Lung (tissue), 17 donors: ENCODE measurements at places on chromosomes 13 and 19. TPM values are rescaled to one million over a fixed set of nuclear protein-coding genes. Genes with fewer than 3 reads are reported as not detected.

DNA sequence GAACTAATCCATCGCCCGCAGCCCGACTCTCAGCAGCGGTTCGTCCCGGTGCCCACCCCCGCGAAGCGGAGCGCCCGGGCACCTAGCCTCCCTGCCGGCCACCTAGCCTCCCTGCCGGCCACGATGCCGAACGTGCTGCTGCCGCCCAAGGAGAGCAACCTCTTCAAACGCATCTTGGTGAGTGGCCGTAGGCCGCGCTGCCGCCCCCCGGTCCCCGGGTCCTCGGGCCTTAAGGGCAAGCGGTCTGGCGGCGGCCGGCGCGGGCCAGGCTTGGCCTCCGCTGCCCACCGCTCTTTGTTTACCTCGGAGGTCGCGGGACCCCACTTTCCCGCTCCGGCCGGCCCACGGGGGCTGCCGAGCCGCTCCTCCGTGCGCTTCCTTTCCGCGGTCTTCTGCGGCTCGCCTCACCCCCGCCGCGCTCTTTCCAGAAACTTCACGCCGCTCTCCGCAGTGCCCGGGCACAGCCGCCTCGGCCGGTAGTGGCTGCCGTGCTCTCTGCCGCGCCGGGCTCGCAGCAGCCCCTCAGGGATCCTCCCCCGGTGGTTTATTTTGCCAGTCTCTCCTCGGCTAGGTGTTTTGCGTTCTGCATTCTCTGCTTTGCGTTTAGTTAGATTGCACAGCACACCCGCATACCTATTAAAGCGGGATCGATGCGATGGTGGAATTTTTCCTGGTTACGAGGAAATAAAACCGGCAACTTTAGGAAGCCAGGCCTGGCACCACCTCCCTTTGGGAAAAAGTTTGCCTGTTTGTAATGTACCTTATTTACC is 524 bp downstream of the NAA16 start:
- DNase-seq, result no peak

GRCh38 chr13:29435125-29435911 is 160.2 kb downstream of the SLC7A1 start:
- DNase-seq, result peak; percentile 60

GRCh38 chr13:109610517-109610916 is 175.9 kb downstream of the IRS2 start:
- no peak for DNase-seq

DNA sequence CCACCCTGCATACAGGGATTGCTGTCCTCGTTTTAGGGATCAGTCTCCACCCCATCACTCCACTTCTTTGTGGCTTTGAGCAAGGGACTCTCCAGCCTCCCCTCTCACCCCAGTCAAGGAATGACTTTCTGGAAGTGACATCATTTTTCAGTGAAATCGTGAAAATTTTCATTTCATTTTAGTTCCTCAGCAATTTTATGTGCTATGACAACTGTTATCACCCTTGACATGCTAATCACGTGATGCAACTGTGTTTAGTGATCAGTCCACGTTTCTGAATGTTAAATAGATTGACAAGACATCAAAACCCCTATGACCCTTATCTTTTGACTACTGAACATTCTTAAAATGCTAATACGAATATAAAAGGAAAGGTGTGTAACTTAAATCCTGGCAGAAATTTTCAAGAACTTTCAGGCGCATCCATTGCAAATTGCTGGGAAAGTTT is 8.0 kb downstream of the C19orf81 start:
- DNase-seq, result no peak

PTGIR gene
- 9.6 TPM for polyA plus RNA-seq

DNA sequence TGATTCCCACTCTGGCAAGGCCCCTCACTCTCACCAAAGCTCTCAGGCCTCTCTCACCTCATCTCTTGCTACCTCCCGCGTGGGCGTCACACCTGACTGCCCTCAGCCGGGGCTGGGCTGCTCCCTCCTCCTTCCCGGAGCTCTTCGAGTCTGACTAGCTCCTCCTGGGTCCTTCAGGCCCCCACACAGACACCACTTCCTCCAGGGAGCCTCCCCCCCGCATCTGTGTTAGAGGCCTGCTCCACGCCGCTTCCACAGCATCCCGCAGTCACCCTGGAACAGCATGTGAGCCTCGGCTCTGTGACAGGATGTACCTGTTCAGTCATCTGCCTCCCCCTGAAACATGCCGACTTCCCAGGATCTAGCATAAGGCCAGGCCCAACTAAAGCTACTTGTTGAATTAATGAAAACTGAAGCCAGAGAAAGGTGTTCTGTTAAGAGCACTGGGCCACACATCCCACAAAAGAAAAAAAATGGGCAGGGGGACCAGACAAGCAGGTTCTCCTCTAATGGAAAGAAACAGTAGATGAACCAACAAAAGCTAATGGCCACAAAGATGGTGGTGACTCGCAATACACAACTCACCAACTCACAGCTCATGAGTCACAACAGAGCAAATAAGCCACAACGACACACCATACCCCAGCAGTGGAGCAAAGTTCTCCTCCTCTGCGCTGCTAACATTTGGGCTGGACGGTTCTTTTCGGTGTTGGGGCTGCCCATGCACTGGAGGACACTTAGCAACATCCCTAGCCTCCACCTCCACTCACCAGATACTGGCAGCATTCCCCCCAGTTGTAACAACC is 3.0 kb downstream of the PPP6R1 start:
- DNase-seq, result no peak

PBX4 gene
- 6.7 TPM for polyA plus RNA-seq

DNA sequence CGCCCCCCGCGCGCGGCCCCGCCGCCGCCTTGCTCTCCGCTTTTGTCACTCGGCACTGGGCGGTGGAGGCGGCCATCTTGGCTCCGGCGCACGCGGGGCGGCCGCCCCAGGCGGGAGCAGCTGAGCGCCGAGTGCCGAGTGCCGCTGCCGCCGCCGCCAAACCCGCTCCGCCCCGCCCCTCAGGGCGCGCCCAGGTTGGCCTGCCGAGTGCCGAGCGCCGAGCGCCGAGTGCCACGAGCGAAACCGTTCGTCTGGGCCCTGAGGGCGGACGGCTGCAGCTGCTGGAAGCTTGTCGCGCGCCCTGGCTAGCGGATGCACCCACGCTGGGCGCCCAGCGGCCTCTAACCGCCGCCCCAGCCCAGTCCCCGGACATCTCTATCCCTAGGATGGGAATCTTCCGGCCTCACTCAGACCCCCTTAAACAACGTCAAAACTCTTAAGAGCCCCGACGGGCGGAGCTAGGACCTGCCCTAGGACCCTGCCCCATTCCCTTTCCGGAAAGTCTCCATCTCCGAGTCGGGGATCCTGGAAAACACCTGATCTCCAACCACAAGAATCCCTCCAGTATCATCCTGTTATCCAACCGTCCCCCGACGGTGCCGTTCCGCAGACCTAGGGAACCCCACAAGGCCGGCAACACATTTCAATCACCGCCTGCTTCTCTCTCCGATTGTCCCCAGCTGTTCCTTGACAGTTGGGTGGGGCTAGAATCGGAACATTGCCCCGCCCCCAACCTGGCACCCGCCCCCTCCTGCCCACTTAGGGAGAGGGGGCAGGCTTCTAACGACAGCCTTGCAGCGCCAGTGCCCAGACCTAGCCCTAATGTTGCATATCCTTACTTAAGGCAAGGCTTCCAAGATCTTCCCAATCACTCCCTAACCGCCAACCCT is 14.1 kb upstream of the AKAP8L start:
- peak; percentile 89 for DNase-seq

- DNase-seq, result no peak
These were observed 327.7 kb downstream of the ZNF536 start for GRCh38 chr19:30699871-30700280.

DNA sequence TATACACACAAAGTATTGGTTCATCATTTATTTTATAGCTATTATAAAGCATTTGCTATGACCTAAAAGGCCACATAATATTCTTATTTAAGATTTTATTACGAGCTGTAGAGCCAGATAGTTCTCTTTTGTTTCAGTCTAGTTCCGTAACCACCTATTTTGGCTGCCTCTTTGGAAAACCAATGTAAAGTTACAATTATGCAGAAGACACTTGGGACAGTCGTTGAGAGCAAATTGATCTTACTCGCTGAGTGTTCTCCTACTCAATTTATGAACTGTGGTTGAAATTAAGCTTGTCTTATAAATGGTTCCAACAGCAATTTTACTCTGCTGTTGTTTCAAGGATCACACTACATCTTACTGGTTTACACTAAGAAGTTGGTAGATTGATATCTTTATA is 122.3 kb downstream of the SLC7A1 start:
- DNase-seq, result no peak

ZNF43 gene
- 3.1 TPM for polyA plus RNA-seq

DNA sequence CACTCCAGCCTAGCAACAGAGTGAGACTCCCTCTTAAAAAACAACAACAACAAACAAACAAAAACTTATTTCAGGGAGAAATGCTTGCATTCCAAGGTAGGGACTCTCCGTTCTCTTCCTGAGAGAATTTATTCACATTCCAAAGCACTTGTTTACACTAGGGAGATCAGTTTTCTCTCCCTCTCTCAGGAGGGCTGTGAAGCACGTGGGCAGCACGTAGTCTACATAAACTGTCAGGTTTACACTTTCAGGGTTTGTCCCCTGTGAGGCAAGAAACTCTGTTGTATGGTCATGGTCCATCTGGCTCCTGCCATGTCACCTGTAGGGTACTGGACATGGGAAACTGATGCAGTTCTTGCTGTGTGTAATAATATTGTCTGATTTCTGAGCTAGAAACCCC is 31.6 kb downstream of the WDR87 start:
- no peak for DNase-seq

FAM216B gene
- 4.9 TPM for polyA plus RNA-seq

GRCh38 chr19:1435378-1435989 is 2.7 kb upstream of the RPS15 start:
- DNase-seq, result no peak
